ENCODE measurements at places on chromosomes 3 and 15. TPM values are rescaled to one million over a fixed set of nuclear protein-coding genes. Genes with fewer than 3 reads are reported as not detected.

SLC9A9 gene
- 20.4 TPM for total RNA-seq

FEZF2 gene
- not detected for total RNA-seq

IGSF10 gene
- under 0.01 TPM for total RNA-seq

FGF12 gene
- not detected for total RNA-seq

PIGBOS1 gene
- 11.6 TPM for total RNA-seq

GOLGA6D gene
- 0.18 TPM for total RNA-seq

IL5RA gene
- under 0.01 TPM for total RNA-seq

CNTN3 gene
- total RNA-seq = 8.0 TPM

GRCh38 chr3:56990641-56991015 lies 69.8 kb upstream of the SPATA12 start:
- peak; percentile 36 for DNase-seq

DNA sequence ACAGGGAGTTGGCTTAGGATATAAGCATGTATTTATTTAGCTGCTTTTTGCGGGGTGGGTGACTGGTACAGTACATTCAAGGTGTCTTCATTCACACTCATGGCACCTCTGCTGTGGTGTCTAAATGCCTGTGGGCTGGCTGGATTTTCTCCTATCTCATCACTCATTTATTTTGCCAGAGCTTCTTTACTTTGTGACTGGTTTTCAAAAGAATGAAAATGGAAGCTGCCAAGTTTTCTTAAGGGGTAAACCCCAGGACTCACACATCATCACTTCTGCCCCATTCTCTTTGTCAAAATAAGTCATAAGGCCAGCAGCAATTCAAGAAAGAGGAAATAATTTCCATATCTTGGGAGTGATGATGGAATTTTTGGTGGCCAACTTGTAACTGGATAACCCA lies 493.4 kb upstream of the ALCAM start:
- no peak for DNase-seq

- no peak for DNase-seq
Observed at GRCh38 chr15:66145726-66146182, 107.8 kb downstream of the MEGF11 start.

GRCh38 chr15:67806536-67806935 lies 18.8 kb upstream of the SKOR1 start:
- no peak for DNase-seq

GRCh38 chr15:101458908-101459578 lies 30.5 kb downstream of the PCSK6 start:
- DNase-seq = no peak

- no peak for DNase-seq
Observed at GRCh38 chr3:78689378-78689777, 1078.4 kb downstream of the ROBO1 start.

GRCh38 chr3:157368171-157368570 lies 68.5 kb upstream of the PTX3 start:
- DNase-seq = no peak

Data from stomach (tissue), 19 donors.